Stimulated activated naive CD4-positive, alpha-beta T cell (primary cell): ENCODE measurements at places on chromosomes 2 and 18.

- DNase-seq, result no peak
These were observed 55.3 kb downstream of the OSBPL1A start for GRCh38 chr18:24342347-24342746.

- DNase-seq, result no peak
These were observed 118.8 kb downstream of the TTC27 start for GRCh38 chr2:32746669-32747068.

DNA sequence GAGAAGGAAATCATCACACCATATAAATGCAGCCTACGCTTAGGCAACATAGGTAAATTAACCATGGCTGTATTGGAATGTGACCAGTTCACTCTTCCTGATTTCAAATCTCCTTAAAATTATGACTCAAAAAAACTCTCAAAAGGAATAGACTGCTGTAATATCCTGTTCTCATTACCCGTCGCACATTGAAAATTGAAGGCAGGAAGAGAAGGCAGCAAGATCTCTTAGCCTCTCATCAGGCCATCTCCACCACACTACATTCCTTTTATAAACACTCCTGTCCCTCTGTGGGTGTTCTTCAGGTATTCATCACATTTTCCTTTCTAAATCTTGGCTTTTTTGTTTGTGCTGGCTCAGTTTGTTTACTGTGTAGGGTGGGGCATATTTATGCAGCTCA lies 83.2 kb downstream of the PPP1R1C start:
- DNase-seq, result no peak

DNA sequence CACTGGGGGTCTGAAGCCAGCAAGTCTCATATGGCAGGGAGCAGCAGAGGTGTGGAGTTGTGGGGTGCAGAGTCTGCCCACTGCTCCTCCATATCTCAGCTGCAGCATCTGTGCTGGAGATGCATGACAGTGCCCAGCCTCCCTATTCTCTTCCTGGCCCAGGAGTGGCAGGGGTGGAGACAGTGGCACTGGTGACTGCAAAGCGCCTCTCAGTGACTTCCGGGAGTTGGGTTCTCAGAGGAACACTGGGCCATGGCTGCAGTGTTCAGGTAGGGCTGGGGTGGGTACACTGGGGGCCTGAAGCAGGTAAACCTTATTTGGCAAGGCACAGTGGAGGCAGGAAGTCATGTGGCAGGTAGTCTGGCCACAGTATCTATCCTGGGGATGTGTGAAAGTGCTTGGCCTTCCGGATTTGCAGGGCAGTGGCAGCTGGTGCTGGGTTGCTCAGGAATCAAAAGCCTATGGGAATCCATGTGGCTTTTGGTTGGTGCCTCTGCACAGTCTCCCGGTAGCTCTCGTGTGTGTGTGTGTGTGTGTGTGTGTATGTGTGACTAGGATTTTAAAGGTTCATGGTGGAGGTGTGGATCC lies 60.3 kb upstream of the THUMPD2 start:
- DNase-seq, result no peak

GRCh38 chr18:28855524-28855923 lies 678.6 kb upstream of the CDH2 start:
- no peak for DNase-seq

DNA sequence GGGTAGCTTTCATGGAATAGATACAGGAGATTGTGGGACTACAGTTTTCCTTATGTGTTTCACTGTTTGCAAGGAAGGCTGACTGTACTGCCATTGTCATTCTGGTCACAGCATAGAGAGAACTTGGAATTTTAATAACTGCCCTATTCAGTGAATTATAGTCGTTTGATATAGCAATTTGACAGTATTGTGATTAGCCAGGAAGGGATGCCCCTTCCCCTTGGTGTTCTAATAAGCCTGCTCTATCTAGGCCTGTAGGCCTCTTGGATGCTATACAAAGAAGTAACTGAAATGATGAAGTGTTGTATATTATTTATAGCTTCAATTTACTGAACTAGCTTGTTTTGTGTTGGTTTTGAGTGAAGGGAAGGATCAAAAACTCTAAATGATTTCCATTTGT lies 528.6 kb upstream of the CDH2 start:
- DNase-seq, result no peak

- no peak for DNase-seq
These were observed 143.3 kb upstream of the BCL2L11 start for GRCh38 chr2:110977403-110977802.

DNA sequence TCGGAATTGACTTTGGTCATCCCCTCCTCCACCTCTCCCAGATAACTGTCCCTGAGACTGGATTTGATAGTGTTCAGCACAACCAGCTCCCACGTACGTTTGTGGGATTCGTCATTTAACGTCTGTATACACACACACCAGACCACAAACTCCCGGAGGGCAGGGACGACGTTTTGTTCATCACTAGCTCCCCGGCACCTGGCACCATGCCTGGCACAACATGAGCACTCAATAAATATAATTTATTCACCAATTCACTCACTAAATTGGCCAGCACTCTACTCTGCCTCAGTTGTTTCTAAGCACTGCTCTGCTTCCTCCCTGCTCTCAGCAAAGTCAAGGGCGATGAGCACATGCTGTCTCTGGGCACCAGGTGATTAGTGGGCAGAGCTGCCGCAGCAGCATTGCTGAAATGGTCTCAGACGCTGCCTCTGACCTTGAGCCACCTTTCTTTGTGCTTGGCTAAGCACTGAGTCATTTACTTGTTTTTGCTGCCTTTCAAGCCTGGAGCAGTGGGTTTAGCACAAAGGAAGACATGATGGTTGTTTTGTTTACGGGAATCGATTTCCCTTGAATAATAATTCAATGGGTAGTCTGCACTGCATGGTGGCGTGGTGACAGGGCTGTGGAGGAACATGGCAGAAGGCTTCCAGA lies 19.3 kb upstream of the LOXHD1 start:
- DNase-seq, result no peak

GRCh38 chr2:25257931-25258846 lies 83.5 kb downstream of the DNMT3A start:
- DNase-seq, result no peak

GRCh38 chr2:121319941-121320340 lies 34.9 kb upstream of the TFCP2L1 start:
- no peak for DNase-seq

GRCh38 chr18:582465-582864 lies 2.3 kb downstream of the CETN1 start:
- no peak for DNase-seq

- DNase-seq, result no peak
These were observed 22.8 kb downstream of the HPCAL1 start for GRCh38 chr2:10325278-10326145.

GRCh38 chr2:185990861-185991525 lies 252.4 kb downstream of the FSIP2 start:
- DNase-seq, result no peak

GRCh38 chr2:120793682-120794403 lies 58.2 kb downstream of the GLI2 start:
- no peak for DNase-seq

GRCh38 chr2:10422732-10423399 lies 25.3 kb downstream of the ODC1 start:
- no peak for DNase-seq

- no peak for DNase-seq
These were observed 587 bp upstream of the MTIF2 start for GRCh38 chr2:55269645-55269990.

- DNase-seq, result no peak
These were observed 80.2 kb upstream of the GCFC2 start for GRCh38 chr2:75790814-75791467.

DNA sequence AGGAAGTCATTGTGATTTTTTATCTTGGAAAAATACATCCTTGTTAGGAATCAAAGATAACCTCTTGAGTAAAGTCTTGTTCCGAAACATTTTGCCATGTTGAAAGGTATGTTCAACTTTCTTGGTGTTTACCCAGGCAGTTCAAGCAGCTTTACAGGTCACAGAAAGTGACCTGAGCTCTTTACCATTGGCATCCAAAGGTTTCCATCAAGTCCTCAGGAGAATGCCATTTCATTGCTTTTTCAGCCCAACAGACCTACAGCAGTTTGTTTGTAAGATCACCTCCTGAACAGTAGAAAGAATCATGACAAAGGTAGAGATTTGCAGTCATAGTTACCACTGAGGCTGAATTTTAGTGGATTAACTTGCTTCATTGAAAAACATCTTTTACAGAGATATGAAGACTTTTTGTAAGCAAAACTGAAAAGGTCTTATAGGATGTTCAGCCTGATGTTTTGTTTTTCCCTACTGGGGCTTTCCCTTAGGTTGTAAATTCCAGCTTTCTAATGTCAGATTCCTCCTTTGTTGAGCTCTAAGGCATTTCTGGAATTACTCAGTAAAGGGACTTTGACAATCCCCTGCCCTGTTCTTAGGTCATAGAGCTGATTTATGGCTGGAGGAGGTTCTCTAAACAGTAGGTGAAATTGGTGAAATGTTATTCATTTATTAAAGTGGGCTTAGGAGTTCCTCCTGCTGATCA lies 236.8 kb upstream of the RBMS1 start:
- DNase-seq, result no peak

GRCh38 chr2:19802086-19802841 lies 99.5 kb downstream of the TTC32 start:
- DNase-seq, result no peak

GRCh38 chr2:30348825-30349224 lies 98.2 kb upstream of the LCLAT1 start:
- no peak for DNase-seq

- DNase-seq, result no peak
These were observed 96.1 kb downstream of the PID1 start for GRCh38 chr2:229174794-229175496.

DNA sequence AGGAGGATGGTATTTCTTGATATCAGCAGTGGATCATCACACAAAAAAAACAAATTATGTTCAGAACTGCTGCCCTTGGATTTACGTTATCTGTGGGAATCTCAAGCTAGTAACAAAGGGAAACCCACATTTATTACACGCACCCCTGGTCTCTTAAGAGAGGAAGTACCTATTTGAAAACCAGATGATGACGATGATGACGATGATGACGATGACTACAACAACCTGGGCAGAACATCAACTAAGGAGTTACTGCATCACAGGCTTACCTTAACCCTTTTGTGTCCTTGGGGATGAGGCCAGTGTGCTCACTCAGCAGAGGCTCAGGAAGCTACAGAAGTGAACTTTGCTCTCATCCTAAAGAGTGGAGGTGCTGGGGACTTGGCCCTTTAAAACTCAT lies 169.4 kb downstream of the FSHR start:
- no peak for DNase-seq

DNA sequence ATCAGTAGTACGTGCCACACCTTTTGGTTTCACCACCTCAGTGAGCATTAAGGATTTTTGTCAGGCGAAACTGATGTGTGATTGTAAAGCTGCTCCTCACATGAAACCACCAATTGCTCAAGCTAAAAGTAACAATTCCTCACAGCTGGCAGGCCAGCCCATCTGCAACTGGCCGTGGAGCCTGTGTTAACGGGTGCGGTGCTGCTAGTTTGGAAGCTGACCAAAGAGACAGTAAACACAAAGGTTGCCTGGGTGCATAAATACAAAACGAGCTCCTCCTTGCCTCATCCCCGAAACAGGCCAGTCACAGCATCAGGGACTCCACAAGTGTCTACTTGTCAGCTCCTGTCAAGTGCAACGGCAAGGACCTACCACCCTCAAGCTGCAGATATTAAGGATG lies 32.0 kb downstream of the LGALSL start:
- DNase-seq, result no peak

GRCh38 chr2:63494100-63494499 lies 94.2 kb downstream of the WDPCP start:
- no peak for DNase-seq

DNA sequence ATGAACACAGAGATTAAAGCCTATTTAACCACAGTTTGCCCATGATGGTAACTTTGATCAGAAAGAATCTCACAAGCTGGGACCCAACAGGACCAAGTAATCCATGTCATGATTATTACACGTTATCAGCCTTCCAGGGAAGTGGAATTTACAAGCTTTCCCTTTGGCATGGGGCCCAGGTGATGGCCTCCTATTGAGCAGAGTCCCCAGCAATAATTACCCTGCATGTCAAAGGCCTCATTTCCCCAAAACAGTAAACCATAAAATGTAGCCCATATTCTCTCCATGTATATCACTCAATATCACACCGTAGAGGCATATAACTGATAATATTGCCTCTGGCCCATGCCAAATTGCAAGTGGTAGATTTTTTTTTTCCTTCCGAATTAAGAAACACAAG lies 38.9 kb downstream of the PRKRA start:
- DNase-seq, result no peak

- DNase-seq, result no peak
These were observed 423.2 kb upstream of the CRIM1 start for GRCh38 chr2:35932276-35932963.

DNA sequence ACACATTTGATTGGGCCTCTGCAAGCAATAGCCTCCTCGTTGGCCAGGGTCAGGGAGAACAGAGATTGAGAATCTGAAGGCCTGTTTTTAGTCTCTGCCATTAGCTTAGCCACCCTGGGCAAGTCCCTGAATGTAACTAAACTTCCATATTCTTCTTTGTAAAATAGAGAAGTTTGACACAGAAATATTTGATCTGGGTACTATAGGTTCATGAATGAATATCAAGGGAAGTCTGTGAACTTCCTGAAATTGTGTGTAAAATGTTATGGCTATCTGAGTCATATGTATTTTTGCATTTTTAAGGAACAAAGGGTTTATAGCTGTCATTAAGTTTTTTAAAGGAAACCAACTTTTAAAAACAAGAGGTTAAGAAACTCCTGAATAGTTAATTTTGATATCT lies 23.2 kb downstream of the RND3 start:
- DNase-seq, result no peak

- DNase-seq, result no peak
These were observed 62.8 kb downstream of the BOD1L2 start for GRCh38 chr18:57209713-57210106.

DNA sequence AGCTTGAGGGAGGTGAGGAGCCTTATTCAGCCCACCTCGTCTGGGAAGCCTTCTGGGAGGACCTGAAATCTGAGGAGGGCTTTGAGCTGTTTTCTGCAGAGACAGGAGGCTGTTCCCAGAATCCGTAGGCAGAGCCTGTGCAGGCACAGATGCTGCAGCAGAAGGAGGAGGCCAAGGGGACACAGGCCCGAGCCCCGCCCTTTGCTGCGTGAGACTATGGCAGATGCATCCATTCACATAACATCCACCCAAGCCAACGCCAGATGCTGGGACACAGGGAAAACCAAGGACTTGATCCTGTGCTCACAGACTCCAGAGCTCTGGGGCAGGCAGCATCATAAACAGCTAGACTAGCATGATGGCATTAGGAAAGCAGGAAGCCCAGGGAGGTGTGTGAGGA lies 98.2 kb downstream of the KCNF1 start:
- no peak for DNase-seq

- DNase-seq, result no peak
These were observed 64.5 kb downstream of the ROCK1 start for GRCh38 chr18:21047126-21047525.

- no peak for DNase-seq
These were observed 1.1 kb downstream of the LMAN1 start for GRCh38 chr18:59357928-59358327.

DNA sequence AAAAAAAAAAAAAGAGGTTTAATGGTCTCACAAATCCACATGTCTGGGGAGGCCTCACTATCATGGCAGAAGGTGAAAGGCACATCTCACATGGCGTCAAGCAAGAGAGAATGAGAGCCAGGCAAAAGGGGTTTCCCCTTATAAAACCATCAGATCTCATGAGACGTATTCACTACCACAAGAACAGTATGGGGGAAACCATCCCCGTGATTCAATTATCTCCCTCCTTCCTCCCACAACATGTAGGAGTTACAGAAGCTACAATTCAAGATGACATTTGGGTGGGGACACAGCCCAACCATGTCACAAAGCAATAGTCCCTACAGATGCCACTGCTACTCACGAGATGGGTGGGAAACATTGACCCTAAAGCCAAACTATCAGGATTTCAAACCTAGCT lies 392.7 kb upstream of the ID2 start:
- DNase-seq, result no peak

GRCh38 chr2:116490511-116491145 lies 1323.9 kb upstream of the DDX18 start:
- DNase-seq, result no peak
